ENCODE measurements at places on chromosomes 12 and 14.

DNA sequence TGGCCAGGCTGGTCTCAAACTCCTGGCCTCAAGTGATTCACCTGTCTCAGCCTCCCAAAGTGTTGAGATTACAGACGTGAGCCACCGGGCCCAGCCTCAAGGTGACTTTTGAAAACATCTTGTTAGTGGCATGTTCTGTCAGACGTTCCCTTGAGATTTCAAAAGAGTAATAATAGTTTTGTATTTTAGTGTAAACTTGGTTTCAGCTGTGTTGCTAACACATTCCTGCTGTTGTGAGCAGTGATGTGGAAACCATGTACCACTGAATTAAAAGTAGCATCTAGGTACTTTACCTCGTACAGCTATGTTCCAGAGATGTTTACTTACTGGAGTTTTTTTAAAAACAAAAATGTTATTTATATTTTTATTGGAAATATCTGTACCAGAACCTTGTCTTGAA lies 111.3 kb downstream of the AEBP2 start:
- no peak for DNase-seq

DNA sequence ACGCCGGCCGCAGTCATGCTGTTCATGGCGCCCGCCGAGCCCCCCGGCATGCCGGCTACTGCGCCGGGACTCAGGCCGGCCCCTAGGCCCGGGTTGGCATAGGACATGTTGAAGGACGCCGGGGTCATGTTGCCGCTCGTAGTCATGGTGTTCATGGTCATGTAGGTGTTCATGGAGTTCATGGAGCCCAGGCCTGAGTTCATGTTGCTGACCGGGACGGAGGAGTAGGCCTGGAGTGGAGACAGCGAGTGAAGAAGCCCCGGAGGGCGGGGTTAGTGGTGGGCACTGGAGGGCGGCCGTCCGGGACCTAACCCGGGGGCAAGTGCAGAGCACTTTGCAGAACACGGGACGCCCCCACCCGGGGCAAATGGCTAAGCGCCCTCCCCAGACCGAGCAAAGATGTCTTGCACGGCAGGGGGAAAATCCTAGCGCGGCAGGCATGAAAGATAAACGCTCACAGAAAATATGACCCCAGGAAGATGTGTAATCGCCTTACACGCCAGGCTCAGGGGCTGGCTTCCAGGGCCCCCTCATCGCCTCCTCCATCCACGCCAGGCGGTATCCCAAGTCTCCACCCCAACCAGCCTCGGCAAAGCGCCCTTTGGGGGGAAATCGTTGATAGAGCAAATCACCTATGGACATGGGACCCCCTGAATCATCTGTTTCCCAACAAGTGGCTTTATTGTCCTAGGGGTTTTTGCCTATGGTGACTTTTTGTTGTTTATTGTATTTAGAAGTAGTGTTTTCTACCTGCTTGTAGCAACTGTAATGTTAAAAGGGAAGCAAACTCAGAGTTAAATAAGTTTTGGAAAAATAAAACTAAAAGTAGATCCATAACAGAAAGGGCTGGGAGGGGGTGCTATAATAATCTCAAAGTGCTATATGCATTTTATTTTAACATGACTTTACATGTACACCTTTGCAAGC lies 2.3 kb downstream of the FOXA1 start:
- DNase-seq, result no peak

DNA sequence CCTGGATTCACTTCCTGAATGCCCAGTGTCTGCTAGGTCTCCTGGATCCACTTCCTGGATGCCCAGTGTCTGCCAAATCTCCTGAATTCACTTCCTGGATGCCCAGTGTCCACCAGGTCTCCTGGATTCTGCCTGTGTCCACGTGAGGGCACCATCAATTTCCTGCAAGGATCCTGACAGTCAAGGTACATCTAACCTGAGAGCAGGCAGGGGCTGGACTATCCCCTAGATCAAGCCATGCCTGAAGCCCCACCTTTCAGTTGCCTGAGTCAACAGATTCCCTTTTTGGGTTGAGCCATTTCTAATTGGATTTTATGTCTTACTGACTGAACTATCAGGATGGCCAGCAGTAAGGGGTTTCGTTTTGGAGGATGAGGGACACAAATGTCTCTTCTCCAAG lies 49.5 kb downstream of the GALNT9 start:
- no peak for DNase-seq

DNA sequence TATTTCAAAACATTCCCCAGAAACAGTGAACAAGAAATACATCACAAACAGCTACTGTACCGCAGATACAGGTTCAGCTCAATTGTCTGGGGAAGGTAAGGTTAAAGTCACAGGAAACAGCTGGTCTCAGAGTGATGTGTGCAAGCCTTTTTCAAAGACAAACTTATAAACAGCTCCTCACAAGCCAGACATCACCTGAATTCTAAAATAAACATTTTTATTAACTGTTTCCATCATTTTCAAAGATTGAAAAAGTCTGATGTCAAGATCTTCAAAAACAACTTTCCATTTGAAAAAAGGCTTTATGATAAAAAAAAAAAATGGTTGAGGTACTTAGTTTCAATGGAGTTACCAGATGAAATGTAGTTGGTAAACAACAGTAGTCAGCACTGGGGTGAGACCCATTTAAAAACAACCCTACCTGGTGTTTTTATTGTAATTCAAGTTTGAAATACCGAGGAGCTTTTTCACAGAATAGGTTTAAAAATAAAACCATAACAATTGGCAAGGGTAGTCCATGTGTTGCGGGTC lies 4.0 kb downstream of the BTG1 start:
- DNase-seq, result no peak

DNA sequence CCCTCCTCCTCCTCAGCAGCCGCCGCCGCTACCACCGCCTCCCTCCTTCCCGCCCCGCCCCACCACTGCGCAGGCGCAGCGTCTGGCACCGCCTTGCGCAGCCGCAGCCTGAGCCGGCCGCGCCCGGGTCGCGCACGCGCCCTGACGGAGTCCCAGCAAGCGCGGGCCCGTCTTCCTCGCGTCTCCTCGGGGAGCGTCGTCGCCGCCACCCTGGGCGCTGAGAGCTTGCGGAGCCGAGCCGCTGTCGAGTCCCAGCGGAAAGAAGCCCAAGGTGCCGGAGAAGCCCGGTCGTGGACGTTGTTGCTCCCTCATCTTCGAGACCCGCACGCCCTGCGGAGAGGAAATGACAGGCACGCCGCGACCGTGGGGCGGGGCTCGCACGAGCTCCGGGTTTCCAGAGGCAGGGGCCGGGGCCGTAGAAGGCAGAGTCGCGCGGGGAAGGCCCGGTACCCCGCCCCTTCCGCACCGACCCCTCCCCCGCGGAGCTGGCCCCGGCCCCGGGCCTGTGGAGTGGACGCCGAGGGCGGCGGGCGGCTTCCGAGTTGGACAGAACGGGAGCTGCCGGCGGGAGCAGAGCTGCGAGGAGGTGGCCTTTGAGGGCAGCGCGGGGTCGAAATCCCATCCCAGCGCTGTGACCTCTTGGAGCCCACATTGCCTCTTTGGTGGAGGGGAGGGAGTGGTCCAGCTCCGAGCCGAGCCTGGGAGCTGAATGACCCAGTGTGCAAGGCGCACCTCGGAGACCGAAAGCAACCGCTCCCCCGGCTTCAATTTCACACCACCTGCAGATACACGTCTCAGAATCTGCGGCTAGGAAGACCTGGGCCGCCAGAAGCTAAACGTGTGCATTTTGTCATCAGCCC lies 469 bp upstream of the RAB35 start:
- peak; percentile 83 for DNase-seq

DNA sequence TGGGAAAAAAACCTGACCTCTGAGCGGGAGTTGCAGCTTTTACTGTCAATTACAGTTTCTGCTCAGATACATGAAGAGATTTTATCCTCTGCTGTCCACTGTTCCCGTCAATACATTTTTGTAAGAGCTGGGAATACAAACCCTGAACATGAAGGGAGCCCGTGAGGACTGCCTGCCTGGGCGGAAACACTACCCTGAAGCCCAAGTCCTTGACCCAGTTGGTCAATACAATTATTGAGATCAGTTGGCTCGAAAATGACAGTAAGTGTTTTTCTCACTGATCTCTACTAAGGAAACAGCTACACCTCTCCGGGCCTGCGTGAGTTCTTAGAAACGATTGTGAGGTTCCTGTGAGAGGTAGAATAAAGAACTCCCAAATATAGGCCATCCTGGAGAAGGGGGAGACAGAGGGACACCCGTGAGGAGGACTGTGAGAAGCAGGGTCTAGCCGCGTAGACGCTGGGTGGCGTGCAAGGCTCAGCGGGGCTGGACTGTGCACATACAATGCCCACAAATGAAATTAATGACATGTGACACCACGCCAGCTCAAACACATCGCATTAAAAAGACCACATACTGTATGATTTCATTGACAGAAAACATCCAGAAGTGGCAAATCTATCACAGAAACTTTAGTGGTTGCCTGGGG lies 509.5 kb downstream of the TMEM132D start:
- DNase-seq, result no peak

DNA sequence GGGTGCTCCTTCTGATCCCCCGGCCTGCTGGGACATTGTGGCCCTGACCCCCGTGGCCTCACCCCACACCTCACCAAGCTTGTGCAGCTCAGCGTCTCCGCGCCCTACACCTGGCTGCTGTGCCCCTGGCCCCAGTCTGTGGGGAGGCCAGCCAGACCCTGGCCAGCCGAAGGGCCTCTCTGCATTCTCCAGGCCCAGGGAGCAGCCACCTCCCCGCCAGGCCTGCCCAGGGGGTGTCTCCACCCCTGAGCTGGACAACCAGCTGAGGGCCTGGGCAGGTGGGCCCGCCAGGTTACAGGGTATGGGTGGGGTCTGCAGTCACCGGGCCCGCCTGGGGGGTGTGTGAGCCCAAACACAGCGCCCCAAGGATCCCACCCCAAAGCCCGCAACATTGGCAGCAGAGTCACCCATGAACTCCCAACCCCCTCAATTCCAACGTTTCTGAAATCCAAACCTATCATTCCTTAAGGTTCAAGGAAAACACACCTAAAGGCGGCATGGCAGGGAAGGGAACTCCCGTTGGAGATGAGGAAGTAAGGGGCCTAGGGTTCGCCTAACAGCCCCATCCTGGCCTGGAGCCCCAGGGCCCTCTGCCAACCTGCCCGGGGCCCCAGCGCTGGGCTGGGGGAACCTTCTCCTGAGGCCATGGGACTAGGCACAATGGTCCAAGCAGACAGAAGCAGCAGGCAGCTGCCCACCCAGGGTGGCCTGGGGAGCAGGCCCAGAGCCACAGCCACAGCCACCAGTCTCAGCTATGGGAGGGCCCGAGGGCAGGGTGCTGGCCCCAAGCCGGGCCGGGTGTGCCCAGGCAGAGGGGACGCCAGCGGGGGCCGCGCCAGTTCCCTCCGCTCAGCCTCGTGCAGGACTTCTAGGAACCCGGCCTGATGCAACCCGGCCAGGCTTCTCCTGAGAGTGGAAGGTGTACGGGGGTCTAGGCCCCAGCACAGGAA lies 8.5 kb downstream of the AKT1 start:
- no peak for DNase-seq

All from CMK (cell line).